DMS53 (cell line): ENCODE measurements at places on chromosomes 16 and 17.
A peak's percentile ranks its signal among the peaks of the same experiment; 100 is the strongest.

DNA sequence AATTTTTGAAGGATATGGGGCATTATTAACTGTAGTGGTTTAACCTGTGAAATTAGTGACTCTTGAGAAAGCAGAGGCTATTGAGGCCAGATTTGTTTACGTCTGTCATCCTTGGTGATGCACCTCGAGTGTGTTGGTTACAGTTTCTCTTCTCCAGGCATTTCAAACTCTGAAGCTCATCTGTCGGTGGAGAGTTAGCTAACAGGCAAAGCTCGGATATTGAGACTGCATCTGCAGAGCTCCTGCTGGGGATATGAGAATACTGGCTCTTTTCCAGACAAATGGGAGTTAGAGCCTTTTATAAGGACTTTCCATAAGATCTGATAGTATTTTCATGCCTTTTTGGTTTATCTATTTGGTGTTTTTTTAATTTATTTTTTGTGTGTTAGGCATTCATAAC, 6.7 kb downstream of the CLEC16A start:
- DNase-seq: no peak

DNA sequence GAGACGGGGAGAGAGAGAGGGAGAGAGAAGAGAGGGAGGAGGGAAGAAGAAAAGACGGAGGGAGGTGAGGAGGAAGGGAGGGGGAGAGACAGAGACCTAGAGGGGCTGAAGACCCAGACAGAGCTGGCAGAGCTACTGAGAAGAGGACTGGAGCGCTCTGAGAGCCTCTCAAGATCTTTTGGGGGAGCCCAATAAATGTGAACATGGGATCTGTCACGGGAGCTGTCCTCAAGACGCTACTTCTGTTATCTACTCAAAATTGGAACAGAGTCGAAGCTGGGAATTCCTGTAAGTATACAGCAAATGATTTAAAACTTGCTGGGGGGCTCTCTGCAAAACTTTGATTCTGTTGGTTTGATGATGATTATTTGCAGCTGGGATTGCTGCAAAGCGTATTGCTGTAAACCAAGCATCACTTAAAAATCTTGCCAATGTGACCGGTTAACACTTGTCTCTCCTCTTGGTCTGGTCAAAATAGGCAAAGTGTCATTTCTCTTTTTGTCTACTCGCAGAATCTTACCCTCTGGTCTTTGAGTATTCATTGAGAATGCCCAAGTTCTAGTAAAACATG, 344 bp downstream of the CNTNAP4 start:
- DNase-seq: no peak

GRCh38 chr17:62093188-62094155, 28.4 kb upstream of the MED13 start:
- peak; percentile 27 for DNase-seq

GRCh38 chr16:79049040-79049439, 551.5 kb downstream of the MAF start:
- no peak for DNase-seq

DNA sequence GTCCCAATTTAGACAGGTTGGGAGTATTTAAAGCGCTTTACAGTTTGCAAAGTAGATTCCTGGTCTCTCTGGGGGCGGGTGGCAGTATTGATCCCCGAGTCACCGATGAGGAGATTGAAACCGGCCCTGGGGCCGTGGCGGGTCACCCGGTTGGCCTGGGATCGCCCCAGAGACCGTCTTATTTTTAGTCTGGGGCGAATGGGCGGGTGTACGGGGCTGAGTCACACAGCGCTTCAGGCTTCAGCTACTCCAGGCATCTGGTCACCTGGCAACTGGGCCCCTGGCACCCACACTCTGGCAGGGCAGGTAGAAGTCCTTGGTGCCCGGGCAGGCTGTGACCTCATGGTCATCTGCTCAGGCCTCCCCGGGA, 669 bp downstream of the MIEF2 start:
- DNase-seq: peak; percentile 89

DNA sequence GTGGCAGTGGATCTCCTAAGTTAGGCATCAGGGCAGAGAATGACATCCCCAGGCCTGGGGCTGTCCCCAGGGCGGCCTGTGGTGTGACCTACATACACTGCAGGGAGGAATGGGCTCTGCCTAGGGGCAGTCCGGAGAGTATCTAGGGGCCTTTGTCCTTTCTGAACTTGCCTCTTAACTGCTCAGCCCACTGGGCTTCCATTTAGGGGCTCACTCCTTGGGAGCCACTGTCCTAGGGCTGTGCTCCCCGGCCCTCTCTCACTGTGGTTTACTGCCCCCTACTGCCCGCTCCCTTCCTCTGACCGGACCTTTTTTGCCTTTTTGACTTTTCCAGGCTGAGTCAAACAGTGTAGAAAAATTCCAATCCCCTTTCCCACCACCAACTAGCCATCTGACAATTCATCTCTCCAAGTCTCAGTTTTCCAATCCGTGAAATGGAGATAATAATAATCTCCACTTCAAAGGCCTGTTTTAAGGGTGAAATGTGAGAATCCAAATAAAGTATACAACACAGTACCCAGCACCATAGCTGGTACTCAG, 66.8 kb downstream of the DNAH3 start:
- peak; percentile 65 for DNase-seq

- no peak for DNase-seq
Observed at GRCh38 chr17:74277935-74278334, 3.9 kb downstream of the DNAI2 start.

DNA sequence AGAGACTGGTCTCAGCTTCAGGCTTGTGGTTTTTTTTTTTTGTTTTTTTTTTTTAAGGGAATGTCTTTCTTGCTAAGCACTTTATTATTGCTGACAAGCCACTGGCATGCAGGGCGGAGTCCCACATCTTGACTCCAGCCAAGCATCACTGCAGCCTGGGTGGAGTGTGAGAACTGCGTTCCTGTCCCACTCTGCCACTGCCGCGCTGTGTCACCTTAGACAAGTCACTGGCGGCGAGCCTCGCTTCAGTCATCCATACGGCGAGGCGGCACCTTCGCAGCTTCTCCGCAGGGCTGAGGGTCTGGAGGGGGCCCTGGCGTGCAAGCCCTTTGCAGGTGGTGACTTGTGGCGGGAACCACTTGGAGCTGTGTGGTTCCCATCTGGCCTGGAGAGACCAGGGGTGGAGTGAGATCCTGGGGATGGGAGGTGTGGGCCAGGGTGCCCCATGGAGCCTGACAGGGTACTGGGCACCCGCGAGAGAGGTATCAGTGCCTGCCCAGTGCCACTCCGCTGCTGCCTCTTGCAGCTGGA, 99.1 kb upstream of the CIBAR2 start:
- DNase-seq: no peak

GRCh38 chr17:71260366-71260940, 860.4 kb upstream of the SOX9 start:
- no peak for DNase-seq

GRCh38 chr16:46555951-46556350, 65.2 kb downstream of the SHCBP1 start:
- DNase-seq: no peak
